ELR (cell line): ENCODE measurements at places on chromosomes 5 and 9.

GRCh38 chr9:21779397-21779796 lies 23.0 kb upstream of the MTAP start:
- no peak for DNase-seq

GRCh38 chr9:133609311-133610098 lies at the start of gene FAM163B:
TSS of gene FAM163B (minus strand) at chr9:133609389. CDS start at chr9:133580223, 29,166 bp downstream.
- DNase-seq, result no peak

- DNase-seq, result no peak
Measured at GRCh38 chr9:6781476-6781875, 23.7 kb downstream of the KDM4C start.

DNA sequence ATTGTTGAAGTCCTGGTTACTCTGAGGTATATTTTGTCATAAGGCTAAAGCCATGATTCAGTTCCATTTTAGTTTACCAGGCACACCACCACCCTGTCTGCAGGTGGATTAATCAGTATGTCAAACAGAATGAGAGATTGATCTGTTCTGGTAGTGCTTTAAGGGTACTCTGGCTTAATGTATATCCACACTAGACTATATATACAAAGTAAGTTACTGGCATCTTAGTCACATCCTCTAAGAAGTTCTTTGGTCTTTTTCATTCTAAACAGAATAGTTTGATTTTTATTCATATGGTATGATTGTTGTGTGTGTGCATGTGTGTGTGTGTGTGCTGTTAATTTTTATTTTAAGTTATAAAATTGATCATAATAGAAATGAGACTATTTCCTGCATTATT lies 61.8 kb downstream of the RAB24 start:
- peak; percentile 74 for DNase-seq

DNA sequence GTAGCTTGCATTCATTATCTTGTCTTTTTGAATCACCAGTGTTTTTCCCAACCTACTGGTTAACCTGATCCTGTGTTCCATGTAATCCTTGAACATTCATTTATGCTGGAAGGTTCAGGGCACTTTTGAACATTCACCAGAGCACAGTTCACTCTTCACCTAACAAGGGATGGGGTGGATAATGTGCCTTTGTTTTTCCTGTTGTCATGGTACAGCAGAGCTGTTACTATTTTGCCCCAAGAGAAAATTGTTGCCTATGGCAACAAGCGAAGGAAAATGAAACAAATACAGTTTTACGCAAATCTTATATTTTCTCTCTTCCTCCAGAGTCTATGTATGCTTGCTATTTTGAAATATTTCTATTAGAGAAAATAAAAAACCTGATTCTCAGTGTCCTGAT lies 60.3 kb upstream of the RIOK2 start:
- no peak for DNase-seq

GRCh38 chr9:21078702-21079101 lies 960 bp upstream of the IFNB1 start:
- DNase-seq, result peak; percentile 23

DNA sequence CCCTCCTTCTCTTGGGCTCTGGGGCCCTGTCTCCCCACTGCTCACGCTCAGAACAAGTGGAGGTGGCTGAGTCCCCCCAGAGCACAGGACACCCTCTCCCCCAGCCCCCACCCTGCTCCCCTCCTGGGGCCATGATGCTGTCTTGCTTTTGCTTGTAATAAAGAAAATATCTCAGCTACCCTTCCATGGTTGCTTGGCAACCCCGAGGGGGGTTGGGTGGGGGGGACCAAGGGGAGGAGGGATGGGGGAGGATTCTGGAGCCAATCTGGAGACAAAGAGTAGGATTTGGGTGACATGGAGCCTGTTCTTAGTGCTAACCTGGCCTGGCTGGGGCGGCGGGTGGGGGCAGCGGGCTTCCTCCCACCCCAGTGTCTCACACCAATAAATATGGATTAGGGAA lies 16.1 kb upstream of the CERCAM start:
- no peak for DNase-seq

GRCh38 chr5:132007399-132008162 lies 3.9 kb downstream of the ACSL6 start:
- peak; percentile 86 for DNase-seq
